ENCODE measurements at places on chromosomes 3 and 15.
A peak's percentile ranks its signal among the peaks of the same experiment; 100 is the strongest.

DNA sequence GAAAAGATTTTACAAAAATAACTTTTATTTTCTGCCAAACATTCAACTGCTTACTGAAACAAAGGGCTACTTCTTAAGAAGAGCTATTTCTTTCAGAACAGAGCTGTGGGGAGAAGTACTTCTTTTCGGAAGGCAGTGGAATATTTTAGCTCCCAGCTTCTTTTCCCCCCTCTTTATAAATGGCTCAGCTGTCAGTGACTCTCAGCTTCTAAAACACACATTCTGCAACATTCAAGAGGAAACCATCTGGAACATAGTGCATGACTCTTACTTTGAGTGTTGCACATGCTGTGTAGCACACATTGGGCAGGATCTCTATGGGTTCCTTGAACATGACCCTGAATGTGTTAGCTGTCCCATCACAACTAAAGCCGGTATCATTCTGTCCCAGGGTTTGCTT lies 7.0 kb upstream of the C15orf40 start:
- no peak for DNase-seq

GRCh38 chr3:128736601-128737000 lies 10.6 kb downstream of the RAB7A start:
- no peak for DNase-seq

DNA sequence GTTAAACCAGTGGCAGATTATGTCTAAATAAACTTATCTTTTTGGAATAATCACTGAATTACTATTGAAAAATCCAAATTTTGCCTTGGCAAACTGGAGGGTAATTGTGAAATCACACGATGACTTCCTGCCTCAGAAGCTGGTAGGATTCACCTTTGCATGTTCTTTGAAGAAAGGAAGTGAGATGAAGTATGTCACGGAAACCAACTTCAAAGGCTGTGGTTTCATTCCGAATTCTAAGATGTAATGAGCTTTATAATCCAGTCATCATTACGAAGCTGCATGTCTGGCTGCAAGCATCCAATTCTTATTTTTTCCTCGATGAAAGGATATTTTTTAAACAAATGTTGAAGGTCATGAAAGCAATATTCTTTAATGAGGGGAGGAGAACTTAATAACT lies 15.0 kb upstream of the ZBED2 start:
- peak; percentile 46 for DNase-seq

DNA sequence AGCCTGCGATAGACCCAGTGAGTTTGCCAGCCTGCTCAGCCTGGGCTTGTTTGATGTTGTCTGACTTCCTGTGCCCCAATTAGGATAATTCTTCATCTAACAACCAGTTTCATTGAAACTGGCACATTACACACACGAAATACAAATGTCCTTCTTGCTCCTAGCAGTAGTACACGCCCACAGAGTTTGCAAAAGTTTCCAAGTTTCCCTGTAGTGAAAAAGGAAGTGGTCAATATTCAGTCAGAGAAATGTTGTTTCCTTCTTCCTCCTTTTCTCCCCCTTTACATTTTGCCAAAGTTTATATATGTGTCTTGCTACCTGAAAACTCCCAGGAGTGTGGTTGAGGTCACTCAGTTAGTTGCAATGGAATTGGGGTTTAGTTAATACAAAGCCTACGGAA lies 58.4 kb upstream of the LRTM1 start:
- no peak for DNase-seq

DNA sequence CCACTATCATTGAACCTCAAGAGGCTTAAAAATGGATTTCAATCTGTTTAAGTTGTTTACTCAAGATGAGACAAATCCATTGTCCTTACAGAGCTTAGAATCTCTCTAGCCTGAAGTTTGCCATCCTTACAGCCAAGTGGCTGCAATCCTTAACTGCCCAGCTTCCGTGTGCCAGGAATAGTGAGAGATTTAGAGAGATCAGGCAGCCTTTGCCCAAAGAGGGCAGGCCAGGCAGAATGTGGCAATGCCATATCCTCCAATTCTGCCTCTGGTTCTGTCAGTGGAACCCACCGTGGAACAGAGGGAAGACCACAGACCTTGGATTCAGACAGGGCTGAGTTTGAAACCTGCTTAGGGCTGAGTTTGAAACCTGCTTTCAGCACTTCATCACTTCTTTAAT lies 374.3 kb downstream of the VPS13C start:
- DNase-seq: no peak

- DNase-seq: no peak
These were observed 15.6 kb upstream of the FILIP1L start for GRCh38 chr3:100129941-100130340.

DNA sequence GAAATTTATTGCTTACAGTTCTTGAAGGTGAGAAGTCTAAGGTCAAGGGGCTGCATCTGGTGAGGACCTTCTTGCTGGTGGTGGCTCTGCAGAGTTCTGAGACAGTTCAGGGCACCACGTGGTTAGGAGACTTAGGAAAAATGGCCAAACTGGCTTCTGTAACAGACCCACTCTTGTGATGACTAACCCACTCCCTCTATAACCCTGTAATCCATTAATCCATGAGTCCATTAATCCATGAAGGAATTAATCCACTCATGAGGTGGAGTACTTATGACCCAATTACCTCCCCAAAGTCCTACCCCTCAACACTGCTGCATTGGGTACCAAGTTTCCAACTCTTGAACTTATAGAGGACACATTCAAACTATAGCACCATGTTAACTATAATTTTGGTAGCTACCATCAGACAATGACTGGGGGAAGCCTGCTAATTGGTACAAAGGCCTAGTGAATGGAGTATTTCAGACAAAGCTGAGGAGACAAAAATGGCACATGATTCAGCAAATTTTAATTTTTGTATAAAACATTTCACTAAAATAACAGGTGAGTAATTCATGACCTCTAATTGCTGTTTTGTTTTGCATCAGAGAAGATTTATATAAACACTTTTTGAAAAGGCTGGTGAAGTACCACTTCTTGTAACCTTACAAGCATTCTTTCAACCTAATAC lies 374.1 kb upstream of the TBL1XR1 start:
- DNase-seq: no peak

DNA sequence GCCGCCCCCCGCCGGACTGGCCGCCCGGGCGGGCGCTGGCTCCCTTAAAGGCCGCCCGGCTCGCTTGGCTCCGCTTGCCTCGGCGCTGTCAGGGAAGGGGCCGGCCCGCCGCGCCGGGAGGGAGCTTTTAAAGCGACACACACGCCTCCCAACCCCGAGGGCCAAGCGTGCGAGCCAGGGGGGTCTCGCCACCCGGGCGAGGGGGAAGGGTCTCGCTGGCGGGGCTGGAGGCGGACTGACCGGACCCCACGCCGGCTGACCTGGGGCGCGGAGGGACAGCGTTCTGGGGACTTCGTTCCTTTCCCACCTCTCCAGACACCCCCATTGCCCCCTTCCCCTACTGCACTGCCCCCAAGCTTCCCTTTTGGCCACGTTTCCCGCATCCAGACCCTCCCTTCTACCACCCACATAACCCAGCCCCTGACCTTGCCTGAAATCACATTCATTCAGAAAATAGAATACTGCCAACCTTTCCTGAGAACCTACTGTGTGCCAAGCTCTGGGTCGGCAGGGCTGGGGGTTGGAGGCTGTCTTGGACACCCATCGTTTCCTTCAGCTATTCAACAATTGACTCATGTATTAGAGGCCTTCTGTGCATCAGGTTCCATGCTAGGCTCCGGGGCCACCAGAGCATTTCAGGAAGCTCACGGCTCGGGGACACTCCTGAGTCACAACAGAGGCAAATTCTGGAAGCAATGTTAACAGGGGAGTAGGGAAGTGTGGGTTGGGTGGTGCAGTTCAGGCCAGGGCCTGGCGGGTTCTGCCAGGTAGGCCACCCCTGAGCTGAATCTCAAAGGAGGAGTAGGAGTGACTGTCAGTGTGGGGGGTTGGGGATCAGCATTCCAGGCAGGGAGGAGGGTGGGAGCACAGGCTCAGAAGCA lies at the start of gene INSYN1:
Gene INSYN1, minus strand, starts transcription at position 102 of the 881 bp plus-strand sequence. CDS start 2,221 bp downstream, outside the sequence.
- DNase-seq: no peak

DNA sequence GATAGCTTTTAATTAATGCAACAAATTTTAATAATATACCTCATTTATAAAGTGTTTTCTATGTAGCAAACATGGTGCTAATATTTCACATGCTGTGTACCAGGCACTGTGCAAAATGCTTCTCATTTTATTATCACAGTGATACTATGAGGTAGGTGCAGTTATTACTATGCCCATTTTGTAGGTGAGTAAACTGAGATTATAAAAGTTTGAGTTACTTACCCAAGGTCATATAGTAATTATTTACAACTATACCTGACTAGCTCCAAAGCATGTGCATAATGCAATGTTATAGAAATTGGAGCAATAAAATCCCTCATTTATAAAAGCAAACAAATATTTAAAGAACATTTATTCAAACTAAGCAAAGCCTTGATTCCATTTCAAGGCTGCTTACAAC lies 54.5 kb upstream of the DCBLD2 start:
- no peak for DNase-seq
